Lung (tissue), 17 donors: ENCODE measurements at places on chromosomes 7 and 10.
A peak's percentile ranks its signal among the peaks of the same experiment; 100 is the strongest.

GRCh38 chr7:129066290-129067131, 11.6 kb upstream of the TNPO3 start:
- no peak for DNase-seq

DNA sequence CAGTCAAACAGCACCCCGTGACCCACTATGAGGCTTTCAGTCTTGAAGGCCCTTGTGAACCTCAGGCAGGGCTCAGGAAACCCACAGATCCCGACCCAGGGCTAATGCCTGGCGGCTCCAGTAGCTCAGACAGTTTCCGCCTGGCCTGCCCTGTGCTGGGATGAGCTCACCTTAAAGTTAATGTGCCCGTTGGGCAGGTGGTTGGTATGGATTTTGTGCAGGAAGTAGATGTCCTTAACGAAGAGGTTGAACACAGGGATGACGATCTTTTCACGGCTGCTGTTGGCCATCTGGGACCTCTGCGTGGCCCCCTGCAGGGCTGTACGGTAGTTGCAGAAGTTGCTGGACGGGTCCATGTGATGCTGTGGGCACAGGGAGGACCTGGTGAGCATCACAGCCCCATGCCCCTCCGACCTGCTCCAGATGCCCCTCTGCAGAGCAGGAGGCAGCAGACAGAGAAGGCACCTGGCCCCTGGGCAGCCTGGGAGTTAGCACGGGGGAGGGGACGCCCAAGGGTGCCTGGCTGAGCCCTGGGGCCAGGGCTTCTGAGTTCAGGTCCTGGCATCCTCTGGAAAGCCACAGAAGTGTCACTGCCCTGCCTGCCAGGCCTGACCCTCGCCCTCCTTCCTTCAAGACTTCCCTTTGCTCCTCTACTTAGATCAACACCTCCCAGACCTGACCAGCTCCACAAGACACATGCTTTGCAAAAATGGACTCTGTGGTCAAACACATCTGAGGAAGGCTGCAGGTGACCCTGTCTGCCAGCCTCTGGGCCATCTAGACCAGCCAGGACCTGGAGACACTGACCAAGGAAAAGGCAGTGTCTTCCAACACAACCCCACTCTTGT, 59.8 kb downstream of the CSGALNACT2 start:
- DNase-seq, result no peak

DNA sequence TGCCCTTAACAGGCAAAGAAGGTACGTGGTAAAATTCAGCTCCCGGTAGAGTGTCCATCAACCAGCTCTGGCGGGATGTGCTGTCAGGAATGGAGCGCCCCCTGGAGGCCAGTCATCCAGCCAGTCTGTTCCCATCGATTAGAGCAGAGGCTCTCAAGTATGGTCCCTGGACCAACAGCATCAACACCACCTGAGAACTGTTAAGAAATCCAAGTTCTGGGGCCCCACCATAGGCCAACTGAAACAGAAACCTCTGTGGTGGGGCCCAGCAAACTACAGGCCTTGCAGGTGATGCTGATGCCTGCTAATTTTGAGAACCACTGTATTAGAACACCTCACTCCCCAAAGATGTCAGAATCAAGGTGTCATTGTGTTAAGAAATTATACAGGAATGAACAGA, 109.2 kb downstream of the DPY19L1 start:
- peak; percentile 37 for DNase-seq

GRCh38 chr10:7846591-7846990, 28.3 kb downstream of the TAF3 start:
- no peak for DNase-seq

DNA sequence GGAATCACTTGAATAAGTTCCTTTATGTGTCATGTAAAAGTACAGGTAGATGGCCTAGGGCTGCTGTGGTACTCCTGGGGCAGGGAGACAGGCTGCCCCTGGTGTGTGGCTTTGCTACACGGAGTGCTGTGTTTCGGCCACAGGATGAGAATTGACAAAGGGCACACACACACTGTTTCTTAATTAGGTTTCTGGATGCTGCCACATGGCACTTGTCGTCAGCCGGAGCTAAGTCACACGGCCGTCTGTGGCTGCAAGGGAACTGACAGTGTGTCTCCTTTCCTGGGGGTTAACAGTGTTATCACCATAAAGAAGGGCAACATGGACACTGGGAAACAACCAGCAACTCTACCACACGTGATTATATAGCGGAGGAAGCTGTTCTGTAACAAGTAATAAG, 55.7 kb upstream of the CREB5 start:
- DNase-seq, result no peak

- no peak for DNase-seq
These were observed 3.4 kb downstream of the PHF14 start for GRCh38 chr7:10977113-10977512.
